ENCODE measurements at places on chromosomes 11 and 22.

- no peak for DNase-seq
Observed at GRCh38 chr22:36951746-36952145, 38.3 kb downstream of the CSF2RB start.

DNA sequence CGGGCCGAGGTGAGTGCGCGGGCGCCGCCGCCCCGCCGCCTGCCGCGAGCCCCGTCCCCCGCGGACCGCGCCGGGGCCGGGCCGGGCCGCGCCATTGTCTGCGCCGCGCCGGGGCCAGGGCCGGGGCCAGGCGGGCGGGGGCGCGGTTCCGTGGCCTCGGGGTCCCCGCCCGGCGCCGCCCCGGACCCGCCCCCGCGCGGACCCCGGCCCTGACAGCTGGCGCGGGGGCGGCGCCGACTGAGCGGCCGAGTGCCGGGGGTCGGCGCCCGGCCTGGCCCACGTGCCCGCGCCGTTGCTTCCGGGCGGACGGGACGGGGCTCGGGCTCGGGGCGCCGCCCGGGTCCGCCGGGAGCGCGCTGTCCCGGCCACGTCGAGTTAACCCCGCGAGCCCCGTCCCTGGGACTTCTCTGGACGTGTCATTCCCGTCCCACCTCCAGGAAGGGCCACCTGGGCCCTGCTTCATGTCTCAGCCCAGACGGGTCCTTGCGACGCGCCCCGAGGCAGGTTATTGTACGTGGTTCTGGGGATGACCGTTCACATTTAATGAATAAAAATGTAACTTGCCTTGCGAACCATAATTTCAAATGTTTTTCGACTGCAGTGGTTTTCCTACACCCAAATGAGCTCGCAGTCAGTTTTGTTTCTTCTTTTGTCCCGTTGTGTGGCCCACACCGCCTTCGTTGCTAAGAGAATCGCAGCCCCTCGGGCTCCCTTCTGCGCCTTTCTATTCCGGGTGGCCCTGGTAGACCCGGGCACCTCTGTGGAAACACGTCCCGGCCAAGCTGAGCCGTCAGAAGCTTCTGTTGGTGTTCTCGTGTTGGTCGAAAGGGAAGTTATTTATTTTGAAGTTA, 562 bp downstream of the ZBED4 start:
- no peak for DNase-seq

DNA sequence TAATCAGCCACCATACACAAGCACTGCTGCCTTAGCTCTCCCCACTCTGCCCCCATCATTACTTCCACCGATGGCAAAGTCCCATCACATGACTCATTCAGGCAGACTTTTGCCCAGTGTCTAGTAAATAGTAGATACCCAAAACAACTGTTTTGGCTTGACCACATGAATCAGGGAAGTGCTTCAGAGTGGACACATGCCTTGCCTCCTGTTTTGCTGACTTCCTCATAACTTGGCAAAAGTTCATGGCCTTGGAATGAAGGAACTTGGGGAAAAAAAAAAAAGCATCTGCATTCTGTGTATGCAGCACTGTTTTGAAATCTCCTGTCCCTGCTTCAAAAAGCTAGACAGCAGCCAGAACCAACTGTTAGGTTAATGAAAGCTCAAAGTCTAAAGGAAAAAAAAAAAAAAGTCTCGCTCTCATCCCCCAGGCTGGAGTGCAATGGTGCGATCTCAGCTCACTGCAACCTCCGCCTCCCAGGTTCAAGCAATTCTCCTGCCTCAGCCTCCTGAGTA, 335.3 kb downstream of the FAM181B start:
- DNase-seq, result no peak

DNA sequence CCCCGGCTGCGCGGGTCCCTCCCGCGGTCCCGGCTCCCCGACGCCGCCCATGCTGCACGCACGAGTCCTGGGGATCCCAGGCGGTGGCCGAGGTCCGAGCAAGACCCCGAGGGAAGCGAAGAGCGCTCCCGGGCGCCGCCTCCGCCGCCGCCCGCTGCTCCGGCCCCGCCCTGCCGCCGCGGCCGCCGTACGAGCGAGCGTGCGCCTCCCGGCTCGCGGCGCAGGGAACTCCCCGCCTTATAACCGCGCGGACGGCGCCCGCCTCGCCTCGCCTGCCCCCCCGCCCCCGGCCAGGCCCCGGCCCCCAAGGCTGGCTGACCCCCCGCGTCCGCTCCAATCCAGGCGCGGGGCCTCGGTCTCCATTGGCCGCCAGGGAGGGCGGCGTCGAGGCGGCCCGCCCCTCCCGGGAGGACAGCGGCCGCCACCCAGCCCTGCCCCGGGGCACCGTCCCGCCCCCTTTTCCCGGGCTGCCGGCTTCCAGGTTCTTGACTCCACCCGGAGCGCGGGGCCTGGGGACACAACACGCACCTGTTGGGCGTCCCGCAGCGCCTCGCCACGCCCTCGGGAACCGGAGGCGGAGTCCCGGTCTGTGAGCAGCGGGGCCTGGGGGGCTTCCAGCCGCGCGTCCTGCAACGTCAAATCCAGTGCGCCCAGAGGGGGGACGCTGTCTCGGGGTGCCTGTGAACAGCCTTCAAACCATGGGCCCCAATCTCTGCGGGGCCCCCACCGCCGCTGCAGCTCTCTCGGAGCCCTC, at the start of gene FADS3:
FADS3 (minus strand) TSS at position 215 of the 754 bp plus-strand sequence; CDS start at position 51, 164 bp downstream.
- DNase-seq, result peak; percentile 78

- DNase-seq, result no peak
Observed at GRCh38 chr11:986270-986951, 50.1 kb downstream of the MUC6 start.

DNA sequence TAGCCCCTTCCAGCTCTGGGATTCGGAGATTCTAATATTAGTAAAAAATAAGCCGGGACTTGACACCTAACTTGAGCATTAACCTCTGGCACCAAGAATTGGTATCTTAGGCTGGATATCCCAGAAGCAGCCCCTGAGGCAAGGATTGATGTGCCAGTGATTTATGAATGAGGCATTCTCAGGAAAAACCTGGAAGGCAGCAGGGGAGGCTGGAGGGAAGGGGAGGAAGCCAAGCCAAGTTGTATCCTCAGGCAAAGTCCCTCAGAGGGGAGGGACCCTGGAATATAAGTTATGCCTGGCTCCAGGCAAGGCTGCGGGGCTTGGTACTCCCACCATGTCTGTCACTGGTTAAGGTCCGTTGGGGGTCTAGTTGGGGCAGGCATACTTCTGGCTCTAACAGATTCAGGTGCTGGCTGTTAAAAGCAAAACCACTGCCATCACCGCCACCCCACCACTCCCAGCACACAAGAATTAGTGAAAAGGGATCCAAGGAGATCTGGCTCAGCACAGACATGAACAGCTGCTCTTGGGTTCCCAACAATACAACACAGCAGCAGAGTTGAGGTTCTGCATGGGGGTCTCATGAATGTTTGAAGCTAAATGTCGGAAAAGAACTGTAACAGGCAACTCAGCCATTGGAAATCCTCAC, 29.8 kb downstream of the LMO2 start:
- no peak for DNase-seq

DNA sequence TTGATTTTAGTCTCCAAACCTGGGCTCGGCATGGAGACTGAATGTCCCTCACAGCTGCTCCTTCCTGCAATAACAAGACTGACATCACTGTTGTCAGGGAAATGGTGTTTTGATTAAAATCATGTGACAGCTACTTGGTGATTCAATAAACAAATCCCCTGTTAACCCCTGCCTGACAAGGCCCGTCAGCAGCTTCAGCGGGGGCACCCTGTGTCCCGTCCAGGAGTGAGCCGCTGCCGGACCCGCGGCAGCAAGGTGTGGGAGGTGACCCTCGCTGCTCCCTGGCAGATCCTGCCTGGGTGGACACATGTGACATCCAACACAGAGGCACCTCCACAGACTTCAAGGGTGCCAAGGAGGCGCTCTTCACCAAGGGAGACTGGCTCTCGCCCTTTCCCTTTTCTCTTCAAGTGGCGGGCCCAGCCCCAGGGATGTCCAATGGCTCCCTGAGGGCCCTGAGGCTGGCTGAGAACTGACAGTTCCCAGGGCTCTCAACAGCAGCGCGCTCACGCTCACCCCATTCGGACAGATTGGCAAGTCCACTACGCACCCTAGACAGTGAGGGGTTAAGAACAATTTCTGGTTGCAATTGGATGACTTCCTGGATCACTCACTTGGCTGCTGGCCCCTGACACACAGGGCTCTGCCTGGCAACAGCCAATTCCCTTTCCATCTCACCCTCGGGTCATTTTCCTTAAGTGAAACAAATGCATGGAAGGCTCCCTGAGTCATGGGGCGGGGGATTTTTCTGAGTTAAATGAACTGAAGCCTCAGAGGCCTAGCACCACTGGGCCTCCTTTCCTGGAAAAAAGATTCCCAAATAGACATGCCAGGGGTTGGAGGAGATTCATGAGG, 30.7 kb downstream of the PPP2R1B start:
- peak; percentile 79 for DNase-seq

GRCh38 chr22:19962909-19963806, 21.5 kb upstream of the TXNRD2 start:
- DNase-seq, result no peak

DNA sequence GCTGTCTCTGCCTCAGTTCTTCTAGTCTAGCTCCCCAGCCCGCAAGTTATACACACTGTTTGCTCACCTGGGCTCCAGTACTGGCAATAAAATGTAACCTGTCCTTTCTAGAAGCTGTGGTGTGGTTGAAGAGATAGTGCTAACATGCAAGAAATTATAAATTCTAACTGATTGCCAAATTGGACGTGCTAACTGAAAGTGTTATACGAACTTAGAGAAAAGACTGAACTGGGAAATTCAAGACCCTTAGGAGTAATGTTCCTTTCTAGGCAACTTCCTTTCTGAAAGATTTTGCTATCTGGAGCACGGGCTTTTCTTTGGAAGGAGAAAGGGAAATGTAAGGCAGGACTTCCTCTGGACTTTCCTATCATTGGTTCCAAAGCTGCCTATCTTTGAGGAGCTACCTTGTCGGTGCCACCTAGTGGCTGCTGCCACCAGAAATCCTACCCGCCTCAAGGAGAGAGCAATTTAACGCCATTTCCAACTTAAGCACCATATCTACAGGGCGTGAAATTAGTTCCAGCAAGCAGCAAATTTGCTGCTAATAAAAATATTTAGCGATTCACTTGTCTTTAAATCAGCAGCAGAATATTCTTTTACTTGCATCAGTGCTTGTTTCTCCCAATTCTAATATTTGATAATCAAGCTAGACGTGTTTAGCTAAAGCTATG, 12.7 kb upstream of the TMEM218 start:
- DNase-seq, result peak; percentile 17

- DNase-seq, result no peak
Observed at GRCh38 chr11:85896876-85897275, 41.7 kb downstream of the CCDC83 start.

- DNase-seq, result no peak
Observed at GRCh38 chr11:45265969-45266675, 20.0 kb downstream of the SYT13 start.

- DNase-seq, result no peak
Observed at GRCh38 chr22:46056546-46057245, 79.7 kb upstream of the WNT7B start.

Data from amygdala (tissue), 56 donors.